ENCODE measurements at places on chromosomes 3 and 15. TPM values are rescaled to one million over a fixed set of nuclear protein-coding genes. Genes with fewer than 3 reads are reported as not detected.

C3orf20 gene
- total RNA-seq, result not detected

GNAT1 gene
- not detected for total RNA-seq

PLA2G4D gene
- total RNA-seq, result not detected

NDUFB5 gene
- total RNA-seq, result 363 TPM

- DNase-seq, result no peak
These were observed 65.5 kb downstream of the ARHGAP31 start for GRCh38 chr3:119359476-119360326.
